Activated effector memory CD4-positive, alpha-beta T cell treated with Interleukin-2 at 50 U/mL for 16 hours (primary cell): ENCODE measurements at places on chromosomes 2 and 18.
A peak's percentile ranks its signal among the peaks of the same experiment; 100 is the strongest.

DNA sequence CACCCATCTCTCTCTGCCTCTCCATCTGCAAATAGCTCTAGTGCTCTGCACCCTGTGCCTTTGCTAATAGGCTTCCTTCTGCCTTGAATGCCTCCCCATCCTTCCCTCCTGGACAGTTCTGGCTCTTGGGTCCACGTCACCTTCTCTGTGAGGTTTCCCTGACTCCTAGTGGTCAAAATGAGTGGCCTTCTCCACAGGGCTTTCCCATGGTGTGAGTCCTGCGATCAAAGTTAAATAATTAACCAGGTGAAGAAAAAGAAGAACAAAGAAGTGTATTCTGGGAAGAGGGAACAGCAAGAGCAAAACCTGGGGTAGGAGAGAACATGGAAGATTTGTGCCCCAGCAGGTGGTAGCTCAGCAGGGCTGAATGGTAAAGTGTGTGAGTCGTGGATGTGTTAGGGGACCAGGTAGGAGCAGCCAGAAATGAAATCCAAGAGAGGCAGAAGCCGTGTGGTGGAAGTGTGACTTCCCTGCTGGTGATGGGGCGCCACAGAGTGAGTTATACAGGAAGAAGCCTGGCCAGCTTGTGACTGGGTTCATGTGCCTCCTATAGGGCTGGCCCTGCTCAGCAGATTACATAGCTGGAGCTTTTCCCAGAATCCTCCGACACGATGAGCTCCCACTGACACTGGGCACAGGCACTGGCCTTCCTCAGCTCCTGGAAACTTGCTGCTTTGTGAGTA is 93.8 kb upstream of the LDAH start:
- DNase-seq: no peak

DNA sequence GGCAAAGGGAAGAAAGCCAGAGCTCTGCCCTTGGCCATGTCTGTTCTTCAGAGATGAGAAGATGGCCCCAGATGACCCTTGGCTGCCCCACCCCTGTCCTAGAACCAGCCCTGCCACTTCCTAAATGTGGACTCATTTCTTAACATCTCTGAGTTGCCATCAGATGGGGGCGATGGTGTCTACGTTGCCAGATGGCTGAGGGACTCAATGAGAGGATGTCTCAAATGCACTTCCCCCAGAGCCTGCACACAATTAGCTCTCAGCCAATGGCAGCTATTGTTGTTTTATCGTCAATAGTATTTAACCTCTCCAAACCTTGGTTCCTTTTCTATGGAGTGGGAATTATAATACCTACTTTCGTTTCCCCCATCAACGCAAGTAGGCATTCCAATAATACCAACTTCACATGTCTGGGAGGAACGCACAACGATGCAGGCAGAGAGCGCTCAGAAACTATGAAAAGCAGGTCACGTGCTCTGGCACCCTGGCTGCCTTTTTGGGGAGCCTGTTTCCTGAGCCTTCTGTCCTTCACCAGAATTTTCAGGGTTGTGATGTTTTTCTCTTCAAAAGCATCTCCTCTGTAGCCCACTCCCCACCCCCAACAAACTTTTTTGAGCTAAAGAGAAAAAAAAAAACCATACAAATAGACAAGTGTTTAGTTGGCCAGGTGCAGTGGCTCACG is 100.3 kb downstream of the MCFD2 start:
- no peak for DNase-seq

DNA sequence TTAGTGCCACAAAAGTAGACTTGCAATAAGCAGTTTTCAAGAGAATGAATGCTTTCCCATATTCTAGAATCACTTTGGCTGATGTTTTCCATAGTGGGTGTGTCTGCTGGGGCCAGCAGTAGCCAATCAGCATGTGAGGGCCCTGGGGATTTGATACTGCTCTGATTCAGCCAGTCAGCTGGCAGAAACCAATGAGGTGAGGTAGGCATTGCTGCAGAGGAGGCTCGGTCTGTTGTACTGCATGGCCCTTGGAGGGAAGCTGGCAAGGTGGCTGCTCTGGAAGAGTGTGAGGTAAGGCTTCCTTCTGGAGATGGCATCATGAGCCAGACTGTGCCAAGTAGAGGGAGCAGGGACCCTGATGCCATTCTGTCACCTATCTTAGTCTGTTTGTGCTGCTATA is 22.7 kb downstream of the TMEM87B start:
- DNase-seq: no peak

DNA sequence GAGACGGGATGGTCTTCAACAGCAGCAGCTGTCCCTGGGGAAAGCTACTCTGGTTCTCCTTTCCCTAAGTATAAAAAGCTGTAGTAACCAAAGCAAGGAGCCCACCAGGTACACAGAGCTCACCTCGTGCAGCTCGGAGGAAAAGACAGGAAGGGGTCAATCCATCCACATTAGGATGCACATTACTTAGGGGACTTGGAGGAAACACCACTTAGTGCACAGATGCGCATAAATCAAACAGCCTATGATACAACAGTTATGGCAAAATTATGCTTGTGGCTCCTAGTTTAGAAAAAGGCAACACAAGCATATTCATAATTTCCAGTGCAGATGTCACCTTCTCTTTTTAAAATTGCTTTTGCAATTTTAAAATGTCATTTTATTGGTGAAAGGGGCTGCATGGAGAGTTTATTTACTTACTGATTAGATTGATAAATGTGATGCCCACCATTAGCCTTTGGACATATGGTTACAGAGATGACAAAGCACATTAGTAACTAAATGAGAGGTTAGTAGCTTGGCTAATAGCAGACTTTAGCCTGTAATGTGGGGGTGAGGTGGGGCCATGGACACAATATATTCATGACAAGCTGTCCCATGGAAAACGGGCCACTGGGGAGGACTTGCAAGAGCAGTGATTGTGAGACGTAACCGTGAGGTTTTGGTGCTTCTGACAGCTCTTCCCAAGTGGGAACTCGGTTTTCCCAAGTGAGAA is 199.8 kb downstream of the MYT1L start:
- no peak for DNase-seq

DNA sequence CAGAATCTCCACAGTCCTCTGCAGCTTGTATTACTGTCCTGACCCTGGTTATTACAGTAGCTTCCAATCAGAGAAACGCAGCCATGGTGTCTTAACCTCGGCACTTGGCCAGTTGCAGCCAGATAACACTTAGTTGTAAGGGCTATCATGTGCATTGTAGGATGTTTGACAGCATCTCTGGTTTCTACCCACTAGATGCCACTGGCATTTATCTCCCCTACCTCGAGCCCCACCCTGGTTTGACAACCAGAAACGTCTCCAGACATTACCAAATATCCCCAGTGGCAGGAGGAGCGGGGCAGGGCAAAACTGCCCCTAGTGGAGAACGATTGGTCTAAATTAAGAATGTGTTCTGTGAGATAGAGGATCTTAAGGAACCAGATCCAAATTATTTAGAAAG is 13.1 kb downstream of the DSG2 start:
- no peak for DNase-seq

- no peak for DNase-seq
Measured at GRCh38 chr2:9652267-9652666, 21.5 kb upstream of the YWHAQ start.

DNA sequence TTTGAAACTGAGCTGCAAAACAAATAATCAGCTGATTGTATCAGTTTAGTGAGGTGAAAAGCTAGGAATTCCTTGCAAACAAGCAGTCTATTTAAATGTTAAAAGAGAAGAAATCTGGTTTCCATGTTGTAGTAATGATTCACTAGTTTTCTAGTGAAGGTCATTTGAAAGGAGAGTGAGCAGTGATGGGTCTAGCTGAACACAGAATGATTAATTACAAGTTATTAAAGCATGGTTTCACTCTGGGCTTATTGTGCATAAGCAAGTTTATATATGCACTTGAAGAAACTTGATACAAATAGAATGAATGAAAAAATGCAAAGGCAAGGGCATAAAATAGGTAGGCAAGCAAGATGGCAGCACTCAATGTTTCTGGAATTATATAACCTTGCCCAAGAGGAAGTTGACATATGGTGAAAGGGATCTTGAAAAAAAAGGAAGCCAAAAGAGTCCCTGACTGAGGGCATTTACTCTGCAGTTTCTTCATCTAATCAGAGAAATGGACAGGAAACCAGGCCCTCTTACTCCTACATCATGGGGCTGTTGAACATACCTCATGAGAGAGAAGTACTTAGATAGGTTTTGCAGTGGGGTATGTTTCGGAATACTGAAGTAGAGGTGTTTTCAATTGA is 53.2 kb downstream of the PLCL1 start:
- DNase-seq: no peak

DNA sequence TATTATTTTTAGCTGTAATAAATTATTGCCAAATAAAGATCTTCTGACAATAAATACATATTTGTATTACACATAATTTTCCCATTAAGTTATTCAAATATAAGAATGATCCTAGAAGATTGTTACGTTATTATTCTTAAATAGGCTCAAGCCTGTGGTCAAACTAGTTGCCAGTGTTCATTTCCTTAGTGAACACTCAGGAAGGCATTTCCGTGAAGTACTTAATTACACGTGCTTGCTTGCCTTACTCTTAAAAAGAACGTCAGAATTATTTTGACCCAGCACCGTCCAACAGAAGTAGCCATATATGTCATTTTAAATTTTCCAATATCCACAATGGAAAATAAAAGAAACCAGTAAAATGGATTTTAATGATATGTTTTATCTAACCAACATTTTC is 249.8 kb downstream of the TXNL1 start:
- DNase-seq: no peak

DNA sequence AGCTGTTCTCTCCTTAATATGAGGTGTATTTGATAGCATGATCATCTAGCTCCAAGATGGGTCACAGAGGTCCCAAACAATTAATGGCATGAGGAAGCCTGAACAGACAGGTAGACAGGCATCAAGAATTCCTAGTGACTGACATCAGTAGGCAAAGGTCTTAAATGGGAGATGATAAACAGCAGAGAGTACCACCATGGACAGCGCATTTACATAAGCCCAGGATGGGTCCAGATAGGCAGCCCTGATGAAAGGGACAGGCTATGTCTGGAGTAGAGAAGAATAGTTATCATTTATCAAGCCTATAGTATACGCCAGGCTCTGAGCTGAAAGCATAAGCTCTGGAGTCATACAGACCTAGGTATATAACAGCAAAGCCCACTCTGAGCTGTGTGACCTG is 434.7 kb upstream of the SETBP1 start:
- no peak for DNase-seq

DNA sequence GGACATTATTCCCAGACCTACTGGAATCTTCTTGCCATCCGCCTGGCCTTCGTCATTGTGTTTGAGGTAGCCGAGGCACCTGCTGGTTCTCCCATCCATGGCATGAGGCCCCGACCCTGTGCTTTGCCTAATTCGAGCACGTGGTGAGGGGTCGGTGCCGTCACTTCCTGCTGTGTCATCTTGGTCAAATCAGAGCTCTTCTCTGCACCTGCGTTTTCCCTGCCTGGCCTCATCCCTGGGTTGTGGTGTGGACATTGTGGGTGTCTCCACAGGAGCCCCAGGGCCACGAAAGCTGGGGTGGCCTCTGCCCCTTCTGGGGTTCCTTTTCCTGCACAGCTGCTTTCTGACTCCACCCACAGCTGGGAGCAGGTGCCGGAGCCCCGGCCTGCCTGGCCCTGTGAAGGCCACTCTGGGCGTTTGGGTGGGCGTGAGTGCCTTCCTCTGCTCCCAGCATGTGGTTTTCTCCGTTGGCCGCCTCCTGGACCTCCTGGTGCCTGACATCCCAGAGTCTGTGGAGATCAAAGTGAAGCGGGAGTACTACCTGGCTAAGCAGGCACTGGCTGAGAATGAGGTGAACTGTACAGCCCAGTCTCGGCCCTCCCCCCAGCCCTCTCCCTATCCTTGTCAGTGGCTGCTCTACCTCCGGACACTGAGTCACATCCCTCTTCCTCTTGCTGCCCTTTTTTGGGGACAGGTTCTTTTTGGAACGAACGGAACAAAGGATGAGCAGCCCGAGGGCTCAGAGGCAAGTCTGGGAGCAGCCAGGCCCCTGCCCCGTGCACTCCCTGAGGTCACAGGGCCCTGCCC is 34.9 kb downstream of the ANO7 start:
- DNase-seq: no peak

GRCh38 chr2:109067631-109068125 is 61.3 kb upstream of the SH3RF3 start:
- DNase-seq: no peak

GRCh38 chr2:177322801-177323261 is 58.3 kb upstream of the NFE2L2 start:
- no peak for DNase-seq

GRCh38 chr2:38474715-38475566 is 97.9 kb upstream of the ATL2 start:
- no peak for DNase-seq

DNA sequence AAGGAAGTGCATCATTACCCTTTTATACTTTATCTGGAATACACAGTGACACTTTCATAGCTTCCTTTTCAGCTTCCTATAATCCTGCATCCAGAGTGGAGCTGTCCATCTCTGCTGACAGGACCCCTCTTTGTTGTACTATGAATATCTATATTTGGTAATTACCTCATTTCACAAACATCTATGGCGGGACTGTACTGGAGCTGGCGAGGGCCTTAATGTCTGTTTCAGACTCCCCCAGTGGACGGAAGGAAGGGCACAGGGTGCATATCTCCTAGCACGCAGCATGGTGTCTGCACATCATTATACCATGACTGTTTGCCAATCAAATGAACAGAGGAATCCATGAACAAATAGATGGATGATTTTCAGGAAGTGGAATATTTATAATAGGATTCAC is 142.3 kb downstream of the SOX11 start:
- DNase-seq: no peak

GRCh38 chr18:5840547-5840946 is 54.8 kb downstream of the TMEM200C start:
- DNase-seq: no peak

DNA sequence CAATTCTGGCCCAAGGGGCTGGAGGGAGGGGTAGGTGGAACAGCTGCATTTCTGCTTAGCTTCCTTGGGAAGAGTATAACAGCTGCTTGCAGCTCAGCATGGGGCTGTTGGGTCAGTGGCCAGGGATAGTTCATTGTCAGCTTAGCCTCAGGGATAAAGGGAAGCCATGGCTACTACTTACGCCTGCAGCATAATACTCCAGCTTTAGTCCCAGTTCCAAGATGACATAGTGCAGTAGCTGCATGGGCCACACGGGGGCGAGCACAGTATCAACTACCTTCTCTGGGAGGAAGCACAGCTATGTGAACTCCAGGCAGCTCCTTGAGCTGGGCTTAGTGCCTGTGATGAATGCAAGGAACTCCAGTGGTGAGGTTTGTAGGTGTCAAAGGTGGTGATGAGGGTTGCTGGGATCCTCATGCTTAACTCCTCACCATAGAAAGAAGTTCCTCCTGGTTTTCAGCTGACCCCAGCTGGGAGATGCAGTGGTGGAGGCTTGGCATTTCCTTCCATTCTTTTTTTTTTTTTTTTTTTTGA is 35.4 kb upstream of the RHOB start:
- DNase-seq: peak; percentile 59

- no peak for DNase-seq
Measured at GRCh38 chr2:196980473-196980872, 54.0 kb upstream of the PGAP1 start.

- no peak for DNase-seq
Measured at GRCh38 chr2:227890495-227891079, 19.2 kb downstream of the DAW1 start.

- no peak for DNase-seq
Measured at GRCh38 chr2:226971770-226972169, 135.9 kb downstream of the RHBDD1 start.
